ENCODE measurements at places on chromosomes 11 and 22. TPM values are rescaled to one million over a fixed set of nuclear protein-coding genes. Genes with fewer than 3 reads are reported as not detected.

The CARD10 gene
- polyA plus RNA-seq = 10.8 TPM

The DLG2 gene
- polyA plus RNA-seq = 9.6 TPM

The FDXACB1 gene
- 1.7 TPM for polyA plus RNA-seq

The PAFAH1B2 gene
- 46.8 TPM for polyA plus RNA-seq

The EMID1 gene
- polyA plus RNA-seq = 7.5 TPM

The RIMBP3C gene
- polyA plus RNA-seq = 0.35 TPM

The OR10A2 gene
- polyA plus RNA-seq = 0.05 TPM

The BIK gene
- not detected for polyA plus RNA-seq

DNA sequence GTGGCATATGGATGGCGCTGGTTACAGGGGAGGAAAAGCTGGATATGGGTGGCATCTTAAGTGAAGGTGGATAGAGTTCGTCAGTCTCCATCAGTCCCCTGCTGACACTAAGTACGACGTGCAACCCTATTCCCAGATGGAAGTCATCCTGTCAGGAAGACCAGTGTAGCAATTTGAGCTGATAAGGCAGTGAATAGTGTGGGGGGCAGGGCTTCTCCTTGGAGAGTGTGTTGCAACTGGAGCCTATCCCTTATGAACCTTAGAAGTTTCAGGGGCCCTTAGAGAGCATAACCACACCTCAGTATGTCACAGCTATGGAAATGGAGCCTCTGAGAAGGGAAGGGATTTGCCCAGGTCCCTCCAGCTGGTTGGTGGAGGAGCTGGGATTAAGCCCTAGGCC lies 36.1 kb upstream of the ANKK1 start:
- no peak for DNase-seq

DNA sequence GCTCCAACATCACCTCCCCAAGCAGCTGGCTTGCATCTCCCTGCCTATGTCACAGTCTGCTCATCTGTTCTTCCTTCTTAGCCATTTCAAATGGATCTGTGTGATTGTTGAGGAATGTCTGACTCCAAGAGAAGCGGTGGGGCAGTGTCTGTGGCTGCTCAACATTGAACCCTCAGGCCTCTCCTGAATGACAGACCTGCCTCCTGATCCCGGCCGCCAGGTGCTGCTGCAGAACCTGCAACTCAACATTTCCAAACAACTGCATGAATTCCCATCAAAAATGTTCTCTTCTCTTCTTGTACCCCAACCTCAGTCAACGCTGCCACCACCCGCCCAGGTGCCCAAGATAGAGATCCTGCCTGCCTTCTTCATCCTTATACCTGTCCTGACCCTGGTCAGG lies 132.5 kb downstream of the FBXO7 start:
- no peak for DNase-seq

- no peak for DNase-seq
Measured at GRCh38 chr11:44028401-44028800, 19.4 kb upstream of the ACCSL start.

DNA sequence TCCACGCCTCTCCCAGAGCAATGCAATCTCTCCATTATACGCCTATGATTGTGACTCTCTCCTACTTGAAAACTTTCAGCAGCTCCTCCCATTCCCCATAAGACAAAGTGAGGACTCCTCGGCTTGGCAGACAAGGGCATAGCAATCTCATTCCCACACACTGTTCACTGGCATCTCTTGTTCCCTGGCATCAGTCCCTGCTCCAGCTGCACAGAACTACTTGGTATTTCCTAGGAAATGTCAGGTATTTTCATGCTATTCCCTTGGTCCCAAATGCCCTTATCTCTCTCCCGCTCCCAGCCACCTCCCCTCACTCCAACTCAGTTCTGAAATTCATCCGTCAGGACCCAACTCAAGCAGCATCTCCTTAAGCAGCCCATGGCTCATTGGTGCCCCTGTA lies 28.4 kb downstream of the TMPRSS5 start:
- no peak for DNase-seq

DNA sequence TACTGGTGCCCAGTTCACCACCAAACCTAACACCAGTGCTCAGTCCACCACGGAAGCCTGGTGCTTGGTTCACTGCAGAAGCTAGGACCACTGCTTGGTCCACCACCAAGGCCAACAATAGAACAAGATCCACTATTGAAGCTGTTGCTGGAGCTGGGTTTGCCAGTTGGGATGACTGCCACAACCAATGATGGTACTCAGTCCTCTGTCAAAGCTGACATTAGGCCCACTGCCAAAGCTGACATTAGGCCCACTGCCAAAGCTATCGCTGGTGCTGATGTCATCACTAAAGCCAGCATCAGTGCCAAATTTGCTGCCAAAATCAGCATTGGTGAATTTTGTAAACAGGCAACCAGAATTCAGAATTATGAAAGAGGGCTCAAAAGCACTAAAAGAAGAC lies 1850.2 kb upstream of the RAG2 start:
- no peak for DNase-seq

DNA sequence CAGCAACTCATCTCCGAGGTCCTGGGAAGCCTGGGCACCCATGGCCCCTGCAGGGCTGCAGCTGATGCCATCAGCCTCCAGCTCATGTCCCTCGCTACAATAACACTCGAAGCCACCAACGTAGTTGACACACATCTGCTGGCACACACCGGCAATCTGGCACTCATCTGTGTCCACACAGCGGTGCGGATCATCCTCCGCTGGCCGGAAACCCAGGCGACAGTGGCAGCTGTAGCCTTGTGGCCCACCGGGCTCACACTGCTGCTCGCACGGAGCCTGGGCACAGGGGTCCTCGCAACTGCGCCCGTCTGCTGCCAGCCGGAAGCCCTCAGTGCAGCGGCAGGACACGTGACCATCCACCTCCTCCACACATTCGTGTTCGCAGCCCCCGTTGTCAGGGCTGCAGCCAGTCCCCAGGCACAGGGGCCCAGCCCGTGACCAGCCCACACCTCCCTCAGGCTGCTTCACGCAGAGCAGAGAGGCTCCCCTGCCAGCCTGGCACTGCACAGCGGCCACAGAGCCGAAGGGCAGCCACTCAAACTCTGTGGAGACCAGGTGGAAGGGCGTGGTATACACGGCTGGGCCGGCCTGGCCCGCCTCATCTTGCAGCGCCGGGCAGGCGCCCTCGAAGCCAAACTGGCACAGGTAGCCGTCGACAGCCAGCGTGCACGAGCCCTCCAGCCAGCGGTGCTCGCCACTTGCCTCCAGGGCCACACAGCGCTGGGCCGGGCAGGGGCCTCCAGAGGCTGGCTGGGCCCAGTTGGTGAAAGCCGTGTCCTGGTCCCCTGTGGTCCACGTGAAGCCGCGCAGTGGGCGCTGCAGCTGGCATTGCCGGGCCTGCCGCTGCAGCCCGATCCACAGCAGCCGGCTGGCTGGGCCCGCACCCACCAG lies 678 bp downstream of the CD248 start:
- no peak for DNase-seq

- DNase-seq = no peak
Measured at GRCh38 chr22:26849575-26849974, 192.2 kb downstream of the MIAT start.

GRCh38 chr22:35866651-35867050 lies 149.0 kb downstream of the APOL5 start:
- DNase-seq = no peak

- no peak for DNase-seq
Measured at GRCh38 chr11:125390946-125391345, 105.1 kb downstream of the FEZ1 start.

DNA sequence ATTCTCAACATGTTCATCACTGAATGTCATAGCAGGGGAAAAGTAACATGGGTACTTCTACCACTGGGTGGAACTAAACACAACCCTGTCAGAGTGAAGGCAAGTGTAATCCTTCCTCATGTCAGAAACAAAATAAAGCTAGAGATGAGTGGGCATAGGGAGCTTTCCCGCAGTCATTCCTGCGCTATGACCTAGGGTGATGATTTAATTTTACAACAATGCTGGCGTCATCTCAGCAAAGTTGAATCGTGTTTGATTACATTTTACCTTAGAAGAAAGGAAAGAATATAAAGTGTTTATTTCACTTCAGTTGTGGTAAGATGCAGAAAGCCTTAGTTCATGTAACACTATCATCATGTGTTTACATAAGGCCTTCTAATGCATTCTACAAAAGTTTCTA lies 355.6 kb downstream of the METTL15 start:
- no peak for DNase-seq

- DNase-seq = no peak
Measured at GRCh38 chr11:7965386-7965785, at the start of gene NLRP10. Gene NLRP10, minus strand, starts transcription at chr11:7965447. Its CDS starts 1,952 bp downstream, at chr11:7963495.

DNA sequence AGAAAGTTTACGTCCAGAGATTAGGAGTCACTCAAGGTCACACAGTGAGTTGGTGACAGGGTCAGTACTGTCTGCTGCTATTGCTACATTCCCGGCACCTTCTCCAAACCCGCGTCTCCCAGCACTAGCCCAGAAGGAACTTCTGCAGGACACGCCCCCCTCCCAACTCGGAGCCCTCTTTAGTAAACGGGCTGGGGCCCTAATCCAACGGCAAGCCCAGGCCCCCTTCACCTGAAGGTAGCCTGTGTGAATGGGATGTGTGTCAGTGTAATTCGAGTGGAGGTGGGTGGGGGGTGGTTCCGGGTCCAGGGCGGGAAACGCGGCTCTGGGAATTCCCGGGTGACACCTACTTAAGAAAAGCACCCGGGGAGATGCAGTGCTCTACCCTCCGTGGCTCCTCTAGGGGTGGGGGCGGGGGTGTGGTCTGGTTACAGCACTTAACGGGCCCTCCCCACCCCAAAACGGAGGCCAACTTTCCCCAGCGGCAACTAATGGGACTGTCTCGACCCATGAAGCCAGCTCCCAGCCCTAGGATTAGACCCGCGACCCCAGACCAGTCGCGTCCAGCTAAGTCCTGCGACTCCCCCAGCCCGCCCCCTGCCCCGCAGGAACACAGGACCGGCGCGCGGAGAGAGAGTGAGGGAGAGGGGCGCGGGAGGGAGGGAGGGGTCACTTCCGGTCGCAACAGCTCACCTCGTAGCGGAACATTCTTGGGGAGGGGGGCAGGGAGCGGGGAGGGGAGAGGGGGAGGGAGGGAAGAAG lies 468 bp downstream of the PATL1 start:
- no peak for DNase-seq

- no peak for DNase-seq
Measured at GRCh38 chr11:12999597-12999996, 9.5 kb upstream of the RASSF10 start.

DNA sequence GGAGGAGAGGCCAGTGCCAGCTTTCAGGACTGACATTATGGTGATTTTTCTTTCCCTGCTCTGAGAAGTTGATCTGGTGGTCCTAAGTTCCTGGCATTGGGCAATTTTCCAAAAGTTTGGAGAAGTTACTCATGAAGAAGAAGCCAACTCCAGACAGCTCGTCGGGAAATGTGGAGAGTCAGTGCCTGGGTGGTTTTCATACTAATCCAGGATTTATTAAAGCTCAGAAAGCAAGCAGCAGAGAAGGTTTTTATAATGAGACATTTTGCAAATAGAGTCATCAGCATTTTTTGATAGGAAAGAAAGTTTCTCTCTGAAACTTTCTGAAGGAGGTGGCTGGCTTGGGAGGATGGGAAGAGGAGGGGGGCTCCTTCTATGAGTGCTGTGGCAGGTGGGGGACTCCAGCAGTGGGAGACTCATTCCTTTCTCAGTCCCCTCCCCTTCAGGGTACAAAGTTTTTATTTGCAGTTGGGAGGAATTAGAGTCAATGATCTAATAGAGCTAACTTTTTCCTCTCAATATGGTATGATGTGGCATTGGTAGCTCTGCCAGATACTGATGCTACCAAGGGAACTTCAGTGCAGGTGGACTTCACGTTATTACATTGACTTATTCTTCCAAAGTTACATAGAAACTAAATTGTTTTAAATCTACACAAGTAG lies 55.4 kb downstream of the LIF start:
- DNase-seq = no peak

DNA sequence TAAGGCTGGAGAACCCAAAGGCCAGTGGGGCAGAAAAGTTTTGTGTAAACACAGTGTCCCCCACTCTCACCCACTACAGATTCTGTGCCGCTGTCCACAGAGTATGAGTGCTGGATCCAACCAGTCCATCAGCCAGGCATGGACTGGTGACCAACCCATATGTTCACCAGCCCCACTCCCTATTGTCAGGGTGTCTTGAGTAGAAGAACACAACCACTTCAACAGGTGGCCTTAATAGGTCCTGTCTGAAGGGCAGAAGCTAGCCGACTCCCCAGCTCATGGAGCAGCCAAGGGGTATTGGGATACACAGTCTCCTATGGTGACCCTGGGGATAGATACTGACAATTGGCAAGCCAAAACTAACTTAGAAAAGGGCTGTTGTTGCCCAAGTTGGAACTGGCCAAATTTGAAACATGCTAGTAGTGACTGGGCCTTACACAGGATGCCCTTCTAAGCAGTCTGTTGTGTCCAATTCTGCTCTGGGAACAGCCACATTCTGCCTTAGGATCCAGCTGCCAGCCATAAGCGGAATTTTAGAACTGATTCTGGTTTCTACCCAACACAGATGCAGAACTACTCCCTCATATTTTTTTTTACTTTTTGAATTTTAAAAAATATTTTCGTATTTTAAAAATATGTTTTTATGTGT lies 19.8 kb upstream of the PGM2L1 start:
- no peak for DNase-seq

- DNase-seq = no peak
Measured at GRCh38 chr11:121743285-121743684, 290.5 kb upstream of the SORL1-AS1 start.

DNA sequence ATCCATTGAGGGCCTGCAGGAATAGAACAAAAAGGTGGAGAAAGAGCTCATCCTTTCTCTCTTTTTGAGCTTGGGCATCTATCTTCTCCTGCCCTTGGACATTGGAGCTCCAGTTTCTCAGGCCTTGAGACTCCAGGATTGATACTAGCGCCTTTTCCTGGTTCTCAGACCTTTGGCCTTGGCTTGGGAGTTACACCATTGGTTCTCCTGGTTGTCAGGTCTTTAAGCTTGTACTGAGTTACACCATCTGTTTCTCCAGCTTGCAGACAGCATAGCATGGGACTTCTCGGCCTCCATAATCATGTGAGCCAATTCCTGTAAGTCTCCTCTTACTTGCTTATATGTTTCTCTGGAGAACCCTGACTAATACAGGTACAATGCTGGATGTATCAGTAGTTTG lies 72.6 kb downstream of the GRK3 start:
- DNase-seq = no peak

GRCh38 chr22:37331034-37331428 lies 48.7 kb downstream of the CYTH4 start:
- no peak for DNase-seq

GRCh38 chr11:3642071-3642951 lies 519 bp upstream of the ART5 start:
- peak; percentile 26 for DNase-seq

- no peak for DNase-seq
Measured at GRCh38 chr11:128937480-128937879, 5.2 kb downstream of the TP53AIP1 start.

GRCh38 chr11:65646288-65646957 lies 8.5 kb downstream of the SIPA1 start:
- no peak for DNase-seq

Data from forelimb muscle (tissue), 1 donor.